ENCODE measurements at places on chromosomes 5 and 9.
A peak's percentile ranks its signal among the peaks of the same experiment; 100 is the strongest.

DNA sequence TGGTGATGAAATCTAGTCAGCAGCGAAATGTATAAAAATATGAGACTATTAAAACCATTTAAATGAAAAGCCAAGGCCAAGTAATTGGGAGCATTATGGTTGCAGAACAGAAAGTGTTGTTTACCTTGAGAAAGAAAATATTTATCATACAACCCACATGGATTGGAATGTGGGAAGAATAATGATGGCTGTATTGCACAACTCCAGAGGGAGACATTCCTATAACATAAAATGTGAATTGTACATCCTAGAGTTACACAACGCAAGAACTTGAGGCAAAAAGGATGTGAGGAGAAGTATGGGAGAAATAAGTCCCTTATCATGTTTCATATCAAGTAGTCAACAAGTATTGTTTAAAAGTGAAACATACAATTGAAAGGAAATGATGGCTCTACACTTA lies 1014.0 kb upstream of the SEMA6A start:
- DNase-seq, result no peak

GRCh38 chr5:166433679-166434078 lies 1857.8 kb upstream of the WWC1 start:
- DNase-seq, result no peak

DNA sequence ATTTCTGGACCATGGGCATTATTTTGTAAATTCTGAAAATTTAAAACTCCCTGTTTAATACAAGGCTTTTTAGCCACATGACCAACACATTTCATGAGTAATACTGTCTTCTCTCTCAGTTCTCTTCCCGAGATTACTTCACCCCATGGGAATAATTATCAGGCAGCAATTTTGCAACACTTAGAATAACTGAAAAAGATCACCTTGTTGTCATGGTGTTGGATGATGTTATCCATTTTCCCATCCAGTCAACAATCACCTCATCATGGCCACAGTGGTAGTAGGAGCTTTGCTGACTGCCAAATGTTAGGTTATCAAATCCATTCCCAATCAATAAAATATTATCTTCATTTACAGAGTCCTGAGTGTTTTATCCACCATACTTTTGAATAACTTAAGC lies 354.9 kb upstream of the ISL1 start:
- no peak for DNase-seq

GRCh38 chr9:33202552-33203201 lies 35.5 kb upstream of the B4GALT1 start:
- DNase-seq, result no peak

DNA sequence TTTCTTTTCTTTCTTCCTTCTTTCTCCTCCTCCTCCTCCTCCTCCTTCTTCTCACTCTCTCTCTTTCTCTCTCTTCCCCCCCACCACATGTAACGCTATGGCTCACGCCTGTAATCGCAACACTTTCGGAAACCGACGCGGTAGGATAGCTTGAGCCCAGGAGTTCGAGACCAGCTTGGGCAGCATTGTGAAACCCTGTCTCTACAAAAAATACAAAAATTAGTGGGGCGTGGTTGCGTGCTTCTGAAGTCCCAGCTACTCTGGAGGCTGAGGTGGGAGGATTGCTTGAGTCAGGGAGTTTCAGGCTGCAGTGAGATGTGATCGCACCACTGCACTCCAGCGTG lies 736 bp upstream of the GLDC start:
- no peak for DNase-seq

DNA sequence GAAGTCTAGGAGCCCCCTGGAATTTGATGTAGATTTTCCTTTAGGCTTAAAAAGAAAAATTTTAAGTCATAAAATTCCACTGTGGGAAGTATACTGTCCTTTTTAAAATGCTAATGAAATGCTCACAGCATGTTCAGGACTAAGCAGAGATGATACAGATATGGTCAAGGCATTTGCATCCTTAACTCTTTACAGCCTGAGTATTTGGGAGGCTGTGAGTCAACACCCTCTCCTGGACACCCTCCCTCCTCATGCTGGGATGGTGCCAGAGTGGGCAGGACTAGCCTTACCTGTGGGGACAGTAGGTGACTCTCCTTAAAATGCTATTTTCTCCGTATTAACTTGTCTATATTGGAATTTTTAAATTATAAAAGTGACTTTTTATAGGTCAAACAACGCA lies 197.4 kb upstream of the ELL2 start:
- no peak for DNase-seq

- DNase-seq, result peak; percentile 39
These were observed 8.2 kb downstream of the IL9 start for GRCh38 chr5:135887447-135887864.
